Fibroblast of villous mesenchyme (primary cell): ENCODE measurements at places on chromosomes 11 and 22. TPM values are rescaled to one million over a fixed set of nuclear protein-coding genes. Genes with fewer than 3 reads are reported as not detected.

The PATE4 gene
- not detected in 2 replicates for total RNA-seq

The ADM2 gene
- 2.6 and 5.8 TPM in 2 replicates for total RNA-seq

The TRPM5 gene
- not detected in 2 replicates for total RNA-seq

The ABCC8 gene
- not detected in 2 replicates for total RNA-seq

The CLDN5 gene
- total RNA-seq = not detected in 2 replicates

The SDF2L1 gene
- 22.0 and 27.7 TPM in 2 replicates for total RNA-seq

The COMT gene
- 173 and 236 TPM in 2 replicates for total RNA-seq

The SLC17A6 gene
- total RNA-seq = not detected in 2 replicates

The GUCY1A2 gene
- total RNA-seq = 0.43 and 0.64 TPM in 2 replicates

The CATSPER1 gene
- under 0.01 and 0.43 TPM in 2 replicates for total RNA-seq

DNA sequence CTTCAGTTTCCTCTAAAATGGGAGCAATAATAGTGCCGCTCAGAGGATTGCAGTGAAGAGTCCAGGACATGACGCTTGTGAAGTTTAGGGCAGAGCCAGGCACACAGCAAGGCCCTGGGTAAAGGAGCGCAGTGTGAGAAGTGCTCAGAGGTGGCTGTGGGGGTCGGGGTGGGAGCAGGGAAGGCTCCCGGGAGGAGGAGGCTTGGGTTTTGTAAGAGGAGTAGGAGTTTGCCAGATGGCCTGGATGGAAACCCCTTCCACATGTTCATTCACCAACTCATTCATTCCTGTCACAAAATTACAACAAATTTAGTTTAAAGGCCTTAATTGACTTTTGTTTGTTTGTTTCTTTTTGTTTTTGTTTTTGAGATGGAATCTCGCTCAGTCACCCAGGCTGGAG is 17.0 kb downstream of the CRYBB2 start:
- DNase-seq = no peak

DNA sequence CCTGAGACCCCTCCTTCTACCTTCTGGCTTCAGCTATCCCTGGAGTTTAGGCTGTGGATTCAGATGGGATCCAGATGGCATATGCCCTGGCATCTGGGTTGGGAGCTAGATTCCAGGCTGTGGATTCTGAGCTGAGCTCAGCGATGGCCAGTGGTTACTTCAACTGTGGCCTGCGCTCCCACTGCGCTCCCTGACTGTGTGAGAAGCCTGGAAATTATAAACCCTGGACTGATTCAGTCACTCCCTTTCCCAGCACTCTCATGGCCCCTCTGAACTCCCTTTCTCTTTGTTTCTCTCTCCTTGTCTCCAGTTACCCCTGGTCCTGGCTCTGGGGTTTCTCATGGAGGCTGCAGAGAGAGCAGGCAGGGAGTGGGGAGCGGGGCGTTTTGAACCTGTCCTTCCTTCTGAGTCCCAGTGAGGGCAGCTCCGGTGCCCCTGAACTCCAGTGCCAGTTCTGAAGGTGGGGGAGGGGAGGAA is 4.8 kb downstream of the ARHGEF17 start:
- peak; percentile 66 for DNase-seq

DNA sequence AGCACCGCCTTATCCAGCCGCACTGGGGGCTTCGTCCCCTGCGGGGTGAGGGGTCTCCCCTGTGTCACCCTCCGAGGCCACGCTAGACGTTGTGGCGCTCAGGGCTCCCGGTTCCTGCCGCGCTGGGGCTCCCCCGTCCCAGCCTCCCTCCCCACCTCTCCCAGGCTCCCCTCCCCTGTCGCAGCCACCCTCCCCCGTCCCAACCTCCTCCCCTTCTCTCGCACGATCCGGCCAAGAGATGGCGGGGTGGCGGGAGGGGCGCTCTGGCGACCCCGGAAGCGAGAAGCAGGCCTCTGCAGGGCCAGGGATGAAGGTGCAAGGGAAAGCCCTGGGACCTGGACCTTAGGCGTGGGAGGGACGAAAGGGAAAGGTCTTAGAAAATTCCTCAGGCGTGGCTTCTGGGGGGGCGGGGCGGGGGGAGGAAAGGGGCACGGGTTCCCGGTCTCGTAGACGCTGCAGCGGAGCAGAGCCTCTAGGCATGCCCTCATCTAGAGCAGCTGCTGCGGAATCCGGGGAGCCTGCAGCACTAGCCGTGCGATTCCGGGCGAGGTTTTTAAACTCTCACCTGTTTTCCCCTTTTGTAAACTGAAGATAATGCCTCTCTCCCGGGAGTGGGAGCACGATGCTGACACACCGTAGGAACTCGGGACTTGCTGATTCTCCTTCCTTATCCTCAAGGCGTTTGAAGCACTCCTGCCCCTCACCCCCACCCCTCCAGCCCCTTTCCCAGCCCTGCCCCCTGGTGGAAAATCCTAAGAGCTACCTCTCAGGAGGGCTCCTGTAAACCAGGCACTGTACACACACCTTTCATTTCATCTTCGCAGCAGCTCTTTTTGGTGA is 14.4 kb downstream of the KCNJ5 start:
- DNase-seq = peak; percentile 70

GRCh38 chr22:48021991-48022401 is 1259.5 kb downstream of the TBC1D22A start:
- DNase-seq = no peak

DNA sequence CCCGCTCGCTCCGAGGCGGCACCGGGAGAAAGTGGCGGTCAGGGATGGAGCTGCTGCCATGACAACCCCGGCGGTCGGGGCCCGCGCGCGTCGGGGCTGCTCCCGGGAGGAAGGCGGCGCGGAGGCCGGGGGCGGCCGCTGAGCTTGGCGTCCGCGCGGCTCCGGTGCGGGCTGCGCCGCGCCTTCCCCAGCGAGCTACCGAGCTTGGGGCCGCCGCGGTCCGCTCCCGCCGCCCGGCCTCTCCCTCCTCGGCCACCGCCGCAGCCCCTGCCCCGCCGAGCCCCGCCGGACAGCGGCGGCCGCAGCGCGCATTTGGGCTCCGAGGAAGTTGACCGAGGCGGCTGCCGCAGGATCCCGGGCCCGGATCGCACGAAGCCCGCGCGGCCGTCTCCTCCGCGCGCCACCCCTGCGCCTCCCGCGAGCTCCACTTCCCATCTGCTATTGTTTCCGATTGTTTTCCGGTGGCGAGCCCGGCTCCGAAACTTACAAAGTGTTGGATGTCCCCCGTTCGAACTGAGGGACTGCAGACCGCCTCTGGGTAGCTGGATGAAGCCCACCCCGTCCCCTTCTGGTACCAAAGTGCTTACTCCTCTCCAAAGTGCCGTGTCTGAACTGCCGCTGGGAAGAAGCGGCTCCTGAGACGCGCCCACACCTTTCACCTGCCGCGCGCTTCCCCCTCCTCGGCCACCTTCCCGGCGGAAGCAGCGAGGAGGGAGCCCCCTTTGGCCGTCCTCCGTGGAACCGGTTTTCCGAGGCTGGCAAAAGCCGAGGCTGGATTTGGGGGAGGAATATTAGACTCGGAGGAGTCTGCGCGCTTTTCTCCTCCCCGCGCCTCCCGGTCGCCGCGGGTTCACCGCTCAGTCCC is 540.3 kb downstream of the NTM start:
- DNase-seq = peak; percentile 44

DNA sequence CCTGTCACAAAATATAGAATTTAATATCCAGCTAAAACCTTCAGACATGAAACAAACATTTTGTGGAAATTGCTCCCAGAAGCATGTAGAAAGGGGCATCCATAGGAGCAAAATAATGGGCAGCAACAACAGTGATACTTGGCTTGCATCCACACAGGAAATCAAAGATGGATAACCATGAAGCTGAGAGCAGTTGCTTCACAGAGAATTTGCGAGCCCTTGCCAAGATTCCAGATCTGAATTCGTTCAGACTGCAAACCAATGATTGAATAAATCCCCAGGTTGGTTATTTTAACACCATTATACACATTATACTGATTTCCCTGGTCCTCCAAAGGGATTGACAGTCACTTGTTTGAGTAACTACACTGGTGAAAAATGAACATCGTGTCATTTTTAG is 15.6 kb upstream of the OR51L1 start:
- DNase-seq = no peak

- no peak for DNase-seq
Observed at GRCh38 chr22:44913198-44913983, 96.4 kb downstream of the PHF21B start.

DNA sequence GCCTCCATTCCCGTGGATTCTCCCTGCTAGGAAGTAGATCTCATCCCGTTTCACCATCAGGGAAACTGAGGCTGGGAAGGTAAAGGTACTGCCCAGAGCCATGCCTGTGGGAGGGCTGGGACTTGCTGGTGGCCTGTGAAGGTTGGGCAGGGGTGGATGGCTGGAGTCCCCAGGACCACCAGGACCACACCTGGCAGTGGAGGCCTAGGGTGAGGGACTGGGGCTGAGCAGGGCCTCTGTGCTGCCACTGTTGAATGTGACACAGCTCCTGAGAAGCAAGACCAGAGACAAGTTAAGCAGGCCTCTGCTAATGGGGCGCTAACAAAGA is 26.2 kb upstream of the PRODH start:
- DNase-seq = no peak

GRCh38 chr22:43363315-43364168 is 20.4 kb upstream of the SCUBE1 start:
- DNase-seq = no peak

DNA sequence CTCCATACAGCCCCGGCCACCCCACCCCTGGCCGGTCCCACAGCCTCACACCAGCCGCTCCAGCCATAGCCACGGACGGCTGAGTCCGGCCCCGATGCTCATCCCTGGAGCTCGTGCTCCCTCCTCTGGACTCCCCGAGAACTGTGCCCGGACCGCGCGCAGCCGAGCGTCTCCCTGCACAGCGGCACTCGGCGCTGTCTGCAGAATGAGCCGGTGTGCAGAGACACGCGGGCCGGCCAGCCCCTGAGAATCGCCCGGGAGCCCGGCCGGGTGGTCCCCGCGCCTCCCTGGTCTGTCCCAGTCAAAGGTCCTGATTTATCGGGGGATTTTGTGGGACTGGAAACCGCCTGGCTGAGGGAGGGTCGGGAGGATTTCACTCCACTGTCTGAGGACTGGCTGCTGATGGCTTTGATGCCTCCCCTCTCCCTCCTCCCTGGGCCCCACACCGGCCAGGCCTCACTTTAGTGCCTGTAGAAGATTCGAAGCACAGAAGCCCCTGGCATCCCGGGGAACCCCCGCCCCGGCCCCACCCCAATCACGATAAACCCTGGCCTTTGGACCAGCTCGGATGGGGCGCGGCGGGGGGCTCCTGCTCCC is 102.7 kb downstream of the BRD1 start:
- peak; percentile 27 for DNase-seq

- DNase-seq = peak; percentile 94
Observed at GRCh38 chr11:117072517-117073461, 25.4 kb downstream of the SIK3 start.

GRCh38 chr11:118899296-118899688 is 15.6 kb downstream of the CXCR5 start:
- DNase-seq = no peak

DNA sequence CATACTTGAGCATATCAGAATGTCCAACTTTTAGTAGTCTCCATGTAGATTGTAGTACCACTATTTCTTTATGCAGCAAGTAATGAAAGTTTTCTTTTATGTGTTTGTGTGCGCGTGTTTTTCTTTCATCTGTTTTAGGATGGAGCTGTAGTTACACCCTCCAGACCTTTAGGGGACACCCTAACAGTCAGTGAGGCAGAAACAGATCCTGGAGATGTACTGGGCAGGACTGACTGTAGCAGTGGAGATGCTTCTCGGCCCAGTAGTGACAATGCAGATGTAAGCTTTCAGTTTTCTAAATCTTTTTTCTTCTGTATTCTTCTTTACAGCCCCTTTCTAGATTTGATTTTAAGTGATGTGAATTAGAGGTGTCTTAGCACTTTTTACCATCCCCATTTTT is 79.9 kb upstream of the GRIK4 start:
- DNase-seq = no peak

GRCh38 chr11:37988031-37988430 is 1390.0 kb upstream of the RAG2 start:
- DNase-seq = peak; percentile 87

- DNase-seq = peak; percentile 75
Observed at GRCh38 chr11:9231848-9232177, 33.3 kb downstream of the DENND5A start.

DNA sequence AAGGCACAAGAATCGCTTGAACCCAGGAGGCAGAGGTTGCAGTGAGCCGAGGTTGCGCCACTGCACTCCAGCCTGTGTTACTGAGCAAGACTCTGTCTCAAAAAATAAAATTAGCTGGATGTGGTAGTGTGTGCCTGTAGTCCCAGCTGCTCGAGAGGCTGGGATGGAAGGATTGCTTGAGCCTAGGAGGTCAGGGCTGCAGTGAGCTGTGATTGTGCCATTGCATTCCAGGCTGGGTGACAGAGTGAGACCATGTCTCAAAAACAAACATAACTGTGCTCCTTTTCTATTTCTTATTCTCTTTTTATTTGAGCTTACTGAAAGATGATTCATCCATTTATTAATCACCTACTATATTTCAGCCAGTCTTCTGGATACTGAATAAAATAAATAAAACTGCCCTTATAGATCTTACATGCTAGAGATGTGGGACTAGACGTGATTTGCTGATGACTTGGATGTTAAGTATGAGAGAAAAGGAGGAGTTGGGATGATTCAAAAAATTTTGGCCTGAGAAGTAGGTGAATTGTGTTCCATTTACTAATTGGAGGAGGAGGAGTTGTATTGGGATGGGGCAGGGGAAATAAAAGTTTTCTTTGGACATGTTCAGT is 18.0 kb downstream of the PAAF1 start:
- no peak for DNase-seq

- no peak for DNase-seq
Observed at GRCh38 chr22:26041931-26042330, 127.3 kb upstream of the SEZ6L start.

GRCh38 chr22:31137721-31138120 is 2.6 kb downstream of the PLA2G3 start:
- no peak for DNase-seq

- DNase-seq = no peak
Observed at GRCh38 chr22:17774206-17774925, at the start of gene BID. TSS of gene BID (minus strand) at chr22:17774469. CDS start at chr22:17750116, 24,353 bp downstream.

GRCh38 chr11:117255966-117256365 is 23.5 kb downstream of the RNF214 start:
- no peak for DNase-seq

GRCh38 chr11:47057365-47057764 is 119.3 kb downstream of the ARFGAP2 start:
- DNase-seq = peak; percentile 45

- no peak for DNase-seq
Observed at GRCh38 chr11:126800009-126800408, 200.6 kb downstream of the KIRREL3 start.

DNA sequence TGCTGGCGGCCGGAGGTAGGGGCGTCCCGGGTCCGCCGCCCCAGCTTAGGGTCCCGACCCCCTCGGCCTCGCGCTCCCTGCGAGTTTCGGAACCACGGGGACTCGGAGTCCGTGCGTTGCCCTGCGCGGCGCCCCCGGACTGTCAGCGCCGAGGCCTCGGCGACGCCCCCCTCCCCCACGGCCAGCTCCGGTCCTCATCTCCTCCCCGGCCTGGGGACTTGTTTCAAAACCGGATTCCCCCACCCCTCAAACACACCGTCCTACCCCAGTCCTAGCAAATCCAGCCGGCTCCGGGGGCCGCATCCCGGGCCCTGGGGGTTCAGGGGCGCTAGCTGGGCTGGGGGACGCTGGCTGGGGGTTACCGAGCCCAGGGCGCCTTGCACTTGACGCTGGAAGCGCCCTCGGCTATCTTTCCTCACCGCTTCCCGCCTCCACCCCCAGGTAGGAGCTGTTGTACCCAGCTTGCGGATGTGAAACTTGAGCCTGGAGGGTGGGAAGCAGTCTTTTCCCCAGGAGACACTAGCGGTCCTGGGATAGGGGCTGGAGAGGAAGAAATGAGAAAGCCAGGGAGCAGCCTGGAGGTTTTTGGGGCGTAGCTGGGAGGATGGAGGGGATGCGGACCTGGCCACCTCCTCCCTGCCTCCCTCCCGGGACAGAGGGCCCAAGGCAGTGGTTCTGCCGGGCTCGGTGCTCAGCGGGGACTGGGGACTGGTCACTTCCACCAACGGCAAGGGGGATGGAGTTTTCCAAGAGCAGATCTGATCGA is 550 bp downstream of the FBLN1 start:
- no peak for DNase-seq
